ENCODE measurements at places on chromosomes 16 and 17. TPM values are rescaled to one million over a fixed set of nuclear protein-coding genes. Genes with fewer than 3 reads are reported as not detected.

DNA sequence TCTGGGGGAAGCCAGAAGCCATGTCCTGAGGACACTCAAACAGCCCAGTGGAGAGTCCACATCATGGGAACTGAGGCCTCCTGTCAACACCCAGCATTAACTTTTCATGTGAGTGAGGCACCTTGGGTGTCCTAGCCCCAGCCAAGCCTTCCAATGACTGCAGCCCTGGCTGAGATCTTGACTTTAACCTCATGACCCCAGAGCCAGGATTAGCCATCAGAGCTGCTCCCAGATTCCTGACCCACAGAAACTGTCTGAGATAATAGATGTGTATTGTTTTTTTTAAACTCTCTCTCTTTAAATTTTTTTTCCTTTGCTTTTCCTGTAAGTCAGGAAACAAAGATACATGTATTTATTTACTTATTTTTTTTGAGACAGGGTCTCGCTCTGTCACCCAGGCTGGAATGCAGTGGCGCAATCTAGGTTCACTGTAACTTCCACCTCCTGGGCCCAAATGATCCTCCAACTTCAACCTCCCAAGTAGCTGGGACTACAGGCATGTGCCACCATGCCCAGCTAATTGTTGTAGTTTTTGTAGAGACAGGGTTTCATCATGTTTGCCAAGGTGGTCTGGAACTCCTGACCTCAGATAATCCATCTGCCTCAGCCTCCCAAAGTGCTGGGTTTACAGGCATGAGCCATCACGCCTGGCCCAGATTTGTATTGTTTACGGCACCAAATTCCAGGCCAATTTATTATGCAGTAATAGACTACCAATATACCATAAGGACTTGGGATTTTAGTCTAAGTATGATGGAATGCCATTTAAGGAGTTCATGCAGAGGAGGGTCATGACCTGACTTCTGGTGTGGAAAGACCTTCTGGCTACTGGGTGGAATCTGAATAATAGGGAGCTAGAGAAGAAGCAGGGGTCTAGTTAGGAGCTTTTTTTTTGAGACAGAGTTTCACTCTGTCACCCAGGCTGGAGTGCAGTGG, 14.0 kb upstream of the TMEM94 start:
- DNase-seq = no peak

DNA sequence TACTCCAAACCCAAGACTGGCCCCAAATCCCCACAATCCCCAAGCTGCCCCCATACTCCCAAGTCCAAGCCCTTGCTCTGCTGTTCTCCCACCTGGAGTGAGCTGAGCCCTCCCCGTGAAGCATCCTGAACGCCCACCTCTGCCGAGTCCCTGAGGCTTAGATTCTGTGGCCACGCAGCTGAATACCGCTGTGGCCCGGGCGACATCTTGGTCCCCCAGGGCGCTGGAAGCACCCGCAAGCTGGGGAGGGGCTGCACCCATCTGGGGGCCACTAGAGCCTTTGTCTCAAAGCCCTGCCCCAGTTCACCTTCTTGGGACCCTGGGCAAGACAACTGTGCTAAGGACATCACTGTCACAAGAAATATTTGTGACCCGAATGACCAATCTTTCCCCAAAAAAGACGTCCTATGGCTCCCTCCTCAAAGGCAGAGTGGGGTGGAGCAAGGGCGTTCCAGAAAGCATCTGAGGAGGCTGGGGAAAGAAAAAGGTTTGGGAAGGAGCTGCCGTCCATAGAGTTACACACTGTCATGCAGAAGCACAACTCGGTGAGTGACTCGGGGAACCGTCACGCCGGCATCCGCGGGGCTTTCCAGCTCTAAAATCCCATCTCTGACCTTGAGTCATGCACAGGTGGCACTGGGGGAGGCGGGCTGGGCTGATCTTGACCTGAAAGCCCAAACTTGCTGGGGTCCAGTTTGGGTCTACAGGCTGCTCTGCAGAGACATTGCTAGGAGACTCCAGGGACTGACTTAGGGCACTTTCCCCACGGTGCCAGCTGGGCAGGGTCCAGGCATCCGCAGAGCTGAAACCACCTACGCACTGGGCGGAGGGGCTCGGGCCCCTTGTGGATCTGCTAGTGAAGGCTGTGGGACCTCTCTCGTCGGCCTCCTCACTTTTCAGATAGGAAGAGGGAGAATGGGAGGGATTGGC, 6.6 kb downstream of the PTX4 start:
- no peak for DNase-seq

GRCh38 chr17:6358131-6358530, 76.8 kb downstream of the AIPL1 start:
- DNase-seq = no peak

DNA sequence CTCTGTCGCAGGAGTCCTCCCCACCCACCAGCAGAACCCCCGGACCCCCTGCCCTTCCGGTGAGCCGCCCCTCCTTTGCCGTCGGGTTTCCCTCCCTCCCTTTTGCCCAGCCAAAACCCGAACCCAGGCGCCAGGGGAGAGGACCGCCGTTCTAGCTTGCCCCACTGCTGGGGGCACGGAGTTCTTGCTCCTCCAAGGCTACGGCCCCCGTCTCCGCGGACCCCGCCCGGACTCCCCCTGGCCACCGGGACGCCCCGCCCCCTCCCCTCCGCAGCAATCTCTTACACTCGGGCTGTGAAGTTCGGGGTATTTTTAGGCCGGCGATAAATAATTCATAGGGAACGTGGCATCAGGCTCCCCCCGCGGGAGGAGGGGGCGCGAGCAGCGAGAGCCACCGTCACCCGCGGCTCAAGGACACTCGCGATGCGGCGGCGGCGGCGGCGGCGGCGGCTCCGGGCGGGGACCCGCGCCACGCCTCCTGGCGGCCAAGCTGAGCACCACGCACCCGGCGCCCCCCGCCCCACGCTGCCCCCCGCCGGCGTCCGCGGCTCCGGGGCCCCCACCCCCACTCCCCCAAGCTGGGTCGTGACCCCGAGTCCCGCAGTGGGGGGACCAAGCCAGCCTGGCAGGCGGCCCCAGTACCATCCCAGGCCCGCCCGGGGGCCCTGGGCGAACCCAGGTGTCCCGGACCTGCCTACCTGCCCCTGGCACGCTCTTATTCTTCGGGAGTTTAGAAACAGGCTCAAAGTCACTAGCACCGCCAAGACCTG, at the start of gene GRIN2C:
Gene GRIN2C, minus strand, starts transcription at position 427 of the 770 bp plus-strand sequence. CDS start 4,793 bp downstream, outside the sequence.
- DNase-seq = no peak

- DNase-seq = no peak
Observed at GRCh38 chr17:14805348-14805747, 459.8 kb downstream of the PMP22 start.

DNA sequence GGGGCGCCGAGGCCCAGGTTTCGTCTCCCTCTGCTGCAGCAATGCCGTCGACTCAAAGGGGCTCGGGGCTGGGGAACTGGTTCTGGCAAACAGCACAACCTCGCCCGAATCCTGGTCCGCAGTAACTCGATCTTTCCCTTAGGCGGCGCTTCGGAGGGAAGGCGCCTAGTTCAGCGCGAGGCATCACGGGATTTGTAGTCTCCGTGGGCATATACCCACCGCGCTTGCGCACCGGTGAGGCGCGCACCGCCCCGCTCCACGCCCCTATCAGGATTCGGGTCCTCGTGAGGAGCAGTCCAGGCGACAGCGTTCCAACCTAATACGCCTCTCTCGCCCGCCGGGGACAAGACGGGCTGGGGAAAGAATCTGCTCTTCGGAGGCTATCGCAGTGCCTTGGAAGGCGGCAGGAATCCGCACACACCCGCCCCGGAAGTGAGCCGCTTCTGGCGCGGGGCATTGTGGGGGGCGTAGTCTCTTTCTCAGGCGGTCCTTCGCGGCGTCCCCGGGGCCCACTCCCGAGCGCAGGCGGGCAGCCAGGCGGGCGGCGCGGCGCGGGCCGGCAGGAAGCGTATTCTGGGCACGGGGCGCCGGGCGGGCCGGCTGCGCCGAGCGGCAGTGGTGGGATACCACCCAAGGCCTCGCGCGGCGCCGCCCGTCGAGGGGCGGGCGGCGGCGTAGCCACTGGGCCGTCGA, at the start of gene THAP11:
Gene THAP11, plus strand, starts transcription at position 505 of the 693 bp plus-strand sequence. CDS start 235 bp downstream, outside the sequence.
- peak; percentile 84 for DNase-seq

GRCh38 chr17:33732116-33732515, 439.0 kb upstream of the ASIC2 start:
- no peak for DNase-seq

- no peak for DNase-seq
Observed at GRCh38 chr17:17419631-17420030, 57.2 kb upstream of the MED9 start.

DNA sequence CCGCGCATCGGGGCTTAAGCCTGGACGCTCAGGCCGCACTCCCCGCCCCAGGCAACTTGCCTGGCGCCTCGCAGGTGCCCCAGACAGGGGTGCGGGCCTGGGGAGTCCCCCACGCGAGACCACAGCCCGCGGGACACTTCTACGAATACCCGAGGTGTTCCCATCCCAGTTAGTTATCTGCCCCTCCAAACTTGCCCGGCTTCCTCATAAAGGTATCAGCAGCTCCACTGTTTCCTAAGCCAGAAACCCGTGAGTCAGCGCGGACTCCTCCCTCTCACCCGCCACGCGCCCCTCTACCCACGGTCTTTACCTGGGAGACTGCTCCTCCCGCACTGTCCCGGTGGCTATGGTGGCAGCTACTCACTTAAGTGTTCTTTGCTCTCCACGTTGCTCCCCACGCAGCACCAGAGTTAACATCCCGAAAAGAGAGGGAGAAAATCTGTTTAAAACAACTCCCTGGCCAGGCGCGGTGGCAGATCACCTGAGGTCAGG, 1.0 kb upstream of the CREBBP start:
- DNase-seq = no peak

DNA sequence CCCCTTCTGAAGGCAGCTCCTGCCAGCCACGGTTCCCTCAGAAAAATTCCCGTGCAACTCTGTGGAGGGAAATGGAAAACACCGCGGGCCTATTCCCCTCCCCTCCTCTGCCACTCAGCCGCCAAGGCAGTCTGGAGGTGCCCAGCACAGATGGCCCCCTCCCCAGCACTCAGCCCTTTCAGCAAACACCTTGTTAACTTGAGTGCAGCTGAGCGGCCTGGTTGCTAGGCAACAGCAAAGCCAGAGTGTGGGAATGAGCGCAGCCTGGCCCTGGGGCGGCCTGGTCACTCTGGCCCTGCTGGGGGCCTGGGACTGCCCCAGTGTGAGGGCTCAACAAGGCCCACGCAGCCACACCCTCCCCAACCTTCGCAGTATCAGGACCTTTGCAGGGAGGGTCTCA, 32.8 kb downstream of the CACNA1G start:
- DNase-seq = no peak

DNA sequence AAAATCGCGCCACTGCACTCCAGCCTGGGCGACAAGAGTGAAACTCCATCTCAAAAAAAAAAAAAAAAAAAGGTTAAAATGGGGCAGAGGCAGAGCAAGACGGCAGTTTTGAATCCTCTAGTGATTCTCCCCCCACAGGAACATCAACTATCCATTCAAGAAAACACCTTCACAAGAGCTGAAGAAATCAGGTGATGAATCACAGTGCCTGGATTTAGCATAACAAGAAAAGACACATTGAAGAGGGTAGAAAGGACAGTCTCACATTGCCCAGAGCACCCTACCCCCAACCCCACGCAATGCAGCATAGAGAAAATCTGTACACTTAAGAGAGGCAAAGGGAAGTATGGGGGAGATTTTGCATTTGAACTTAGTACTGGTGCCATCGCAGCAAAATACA, 28.8 kb upstream of the RNF43 start:
- no peak for DNase-seq

DNA sequence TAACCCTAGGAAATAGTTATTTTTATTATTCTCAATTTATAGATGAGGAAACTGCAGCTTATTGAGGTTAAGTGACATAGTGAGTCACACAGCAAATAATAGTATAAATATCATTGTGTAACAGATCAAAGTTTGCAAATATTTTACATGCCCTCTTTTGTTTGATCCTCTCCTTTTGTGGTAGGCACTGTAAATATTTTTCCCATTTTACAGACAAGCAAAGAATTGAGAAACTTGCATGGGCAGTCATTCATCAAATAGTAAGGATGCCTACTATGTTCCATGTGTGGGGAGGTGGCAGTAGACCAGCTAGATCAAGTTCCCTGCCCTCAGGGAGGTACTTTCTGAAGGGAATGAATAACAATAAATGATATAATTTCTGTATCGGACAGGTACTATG, 173.0 kb downstream of the PHKB start:
- no peak for DNase-seq

- DNase-seq = no peak
Observed at GRCh38 chr17:7307686-7308624, 527 bp downstream of the EIF5A start.

DNA sequence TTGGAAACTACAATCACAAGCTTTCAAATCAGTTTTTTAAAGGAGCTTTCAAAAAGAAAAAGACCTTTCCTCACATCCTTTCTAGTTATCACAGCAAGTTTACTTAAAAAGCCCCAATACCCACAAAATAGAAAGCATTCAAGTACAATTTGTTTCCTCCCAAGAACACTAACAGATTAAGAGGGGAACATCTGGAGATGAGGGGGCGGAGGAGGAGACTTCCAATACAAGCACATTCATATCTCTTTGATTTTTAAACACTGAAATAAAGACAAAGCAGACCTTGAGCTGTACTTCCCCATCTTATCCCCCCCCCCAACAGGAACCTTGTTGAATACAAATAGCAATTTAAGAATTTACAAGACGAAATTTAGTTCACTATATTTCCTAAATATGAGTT, 2.0 kb downstream of the YWHAE start:
- no peak for DNase-seq

DNA sequence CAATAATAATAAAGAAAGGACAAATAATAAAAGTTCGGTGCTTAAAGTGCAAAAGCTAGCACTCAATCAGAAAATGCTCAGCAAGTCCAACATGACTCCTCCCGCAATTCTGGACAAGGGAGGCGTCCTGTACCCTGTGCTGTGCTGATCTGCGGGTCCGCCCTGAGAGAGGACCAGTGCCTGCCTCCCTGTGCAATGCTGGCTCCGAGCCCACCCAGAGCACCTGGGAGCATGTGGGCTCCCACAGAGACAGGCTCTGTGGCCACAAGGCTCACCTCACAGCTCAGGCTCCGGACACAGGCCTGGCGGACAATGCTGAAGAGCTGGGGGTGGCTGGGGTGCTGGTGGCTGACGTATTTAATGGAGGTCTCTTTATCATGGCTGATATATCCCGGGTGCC, 11.1 kb downstream of the FLCN start:
- DNase-seq = no peak

GRCh38 chr17:48842746-48843145, 11.9 kb downstream of the CALCOCO2 start:
- no peak for DNase-seq

DNA sequence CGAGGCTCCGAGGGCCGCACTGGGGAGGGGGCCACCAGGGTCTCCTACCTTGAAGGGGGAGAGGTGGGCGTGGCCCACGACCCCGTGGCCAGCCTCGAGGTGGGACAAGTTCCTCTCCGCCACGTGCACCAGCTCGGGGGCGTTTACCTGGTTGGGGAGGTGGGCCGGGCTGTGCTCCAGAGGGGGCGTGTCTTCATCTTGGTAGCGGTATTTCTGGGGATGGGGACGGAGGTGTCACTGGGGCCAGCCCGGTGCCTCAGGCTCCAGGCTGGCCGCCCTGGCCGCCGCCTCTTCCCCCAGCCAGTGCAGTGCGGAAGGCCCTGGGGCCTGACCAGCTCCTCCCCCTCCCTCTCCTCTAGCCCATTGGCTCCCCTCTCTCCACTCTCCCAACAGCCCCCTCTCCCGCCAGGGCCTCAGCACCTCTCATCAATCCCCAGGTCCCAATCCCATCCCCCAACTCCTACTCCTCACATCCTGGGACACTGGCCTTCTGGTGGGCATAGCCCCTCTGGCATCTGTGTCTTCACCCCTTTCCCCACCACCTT, 11.5 kb downstream of the DLG4 start:
- DNase-seq = no peak

- DNase-seq = no peak
Observed at GRCh38 chr16:27491894-27492587, 57.7 kb downstream of the GTF3C1 start.

Gene PABPN1L
- not detected for total RNA-seq

Gene MPV17L
- total RNA-seq = 7.8 TPM

Gene HBA1
- 56.8 TPM for total RNA-seq

Gene AURKB
- total RNA-seq = 0.79 TPM

Data from omental fat pad (tissue), 4 donors.